ENCODE measurements at places on chromosomes 6 and 20.

GRCh38 chr20:5780846-5781217, 30.6 kb downstream of the SHLD1 start:
- no peak for DNase-seq

- no peak for DNase-seq
Observed at GRCh38 chr6:106466211-106466610, 105.7 kb downstream of the CRYBG1 start.

- peak; percentile 31 for DNase-seq
Observed at GRCh38 chr6:87832025-87832825, 130.2 kb upstream of the AKIRIN2 start.

- no peak for DNase-seq
Observed at GRCh38 chr20:58571693-58572427, 56.7 kb upstream of the APCDD1L start.

- DNase-seq, result no peak
Observed at GRCh38 chr20:24523661-24524060, 54.2 kb downstream of the SYNDIG1 start.

- no peak for DNase-seq
Observed at GRCh38 chr6:33163540-33163939, 28.7 kb downstream of the COL11A2 start.

DNA sequence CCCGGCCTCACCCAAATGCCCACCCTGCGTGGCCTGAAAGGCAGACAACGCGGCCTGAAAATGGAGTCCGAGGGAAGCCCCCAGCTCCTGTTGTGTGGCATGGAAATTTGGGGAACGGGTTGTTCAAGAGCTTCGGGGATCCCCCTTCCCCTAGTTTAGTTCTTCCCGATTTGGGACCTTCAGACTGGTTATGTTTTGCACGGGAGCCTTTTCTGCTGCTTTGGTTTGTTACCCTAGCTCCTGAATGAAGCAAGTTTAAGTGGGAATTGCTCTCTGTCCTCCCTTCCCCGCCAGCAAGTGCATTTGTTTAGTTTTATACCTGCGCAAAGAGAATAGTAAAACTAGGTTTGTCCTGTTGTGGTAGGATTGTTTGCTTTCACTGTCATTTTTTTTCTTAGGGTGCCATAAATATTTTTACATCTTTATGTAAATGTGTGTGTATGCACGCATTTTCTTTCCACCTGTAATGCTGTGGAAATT, 604 bp downstream of the SH3BGRL2 start:
- no peak for DNase-seq
